ENCODE measurements at places on chromosomes 16 and 17.
A peak's percentile ranks its signal among the peaks of the same experiment; 100 is the strongest.

GRCh38 chr16:4298761-4299522, 16.9 kb upstream of the GLIS2 start:
- peak; percentile 98 for DNase-seq

GRCh38 chr17:36017799-36018198, at the start of gene CCL23:
Gene CCL23, minus strand, starts transcription at chr17:36017972. Its CDS starts 75 bp downstream, at chr17:36017897.
- DNase-seq: no peak

DNA sequence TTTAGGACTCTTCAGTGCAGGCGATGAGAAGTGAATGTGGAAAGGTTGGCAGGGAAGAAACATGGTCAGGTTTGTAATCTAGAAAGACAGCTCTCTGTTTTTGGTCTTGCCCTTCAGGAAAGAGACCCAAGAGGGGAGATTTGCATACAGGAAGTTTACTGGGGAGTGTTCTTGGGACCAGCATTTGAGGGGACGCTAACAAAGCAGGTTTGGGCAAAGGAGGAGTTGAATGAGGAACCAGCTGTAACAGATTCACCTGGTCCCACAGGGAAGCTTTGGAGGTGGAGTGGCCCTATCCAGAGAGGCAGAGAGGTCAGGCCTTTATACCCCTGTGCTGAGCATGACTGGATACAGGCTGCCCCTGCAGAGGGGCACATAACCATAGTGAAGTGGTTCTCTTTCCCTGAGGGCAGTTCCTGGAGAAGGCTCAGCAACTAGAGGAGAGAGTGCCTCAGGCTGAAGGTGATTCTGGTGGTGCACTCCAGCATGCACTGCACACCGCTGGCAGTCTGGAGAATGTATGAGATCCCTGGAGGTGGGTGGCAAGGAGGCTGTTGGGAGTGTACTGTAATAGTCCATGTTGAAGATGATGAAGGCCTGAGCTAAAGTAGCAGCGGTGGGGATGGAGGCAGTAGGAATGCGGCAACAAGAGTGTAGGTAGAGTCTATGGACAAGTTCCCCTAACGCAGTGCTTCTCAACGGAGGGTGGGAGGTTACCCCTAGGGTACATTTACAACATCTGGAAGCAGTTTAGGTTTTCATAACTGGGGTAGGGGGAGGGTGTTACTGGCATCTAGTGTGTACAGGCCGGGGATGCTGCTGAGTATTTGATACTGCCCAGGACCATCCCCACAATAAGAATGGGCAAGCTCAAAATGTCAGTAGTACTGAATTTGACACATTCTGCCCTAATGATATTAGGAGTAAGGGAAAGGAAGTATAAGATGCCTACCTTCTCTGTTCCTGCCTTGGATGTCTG, 37.2 kb downstream of the MAP2K6 start:
- DNase-seq: no peak

GRCh38 chr16:2033057-2033908, 6.6 kb downstream of the NHERF2 start:
- peak; percentile 76 for DNase-seq

- DNase-seq: no peak
These were observed 41.2 kb downstream of the REXO5 start for GRCh38 chr16:20847550-20847949.
